Activated naive CD4-positive, alpha-beta T cell treated with anti-CD3 and anti-CD28 coated beads, Interleukin-2, amount 10 ng/mL, durations not matched to agents 5 hours and 36 hours (primary cell): ENCODE measurements at places on chromosomes 16 and 17. TPM values are rescaled to one million over a fixed set of nuclear protein-coding genes. Genes with fewer than 3 reads are reported as not detected.

The CMTM1 gene
- total RNA-seq: 12.2 TPM

The PRSS36 gene
- 2.0 TPM for total RNA-seq

The KRT20 gene
- not detected for total RNA-seq

The ARL17A gene
- total RNA-seq: 26.5 TPM

The ORC6 gene
- total RNA-seq: 26.4 TPM

The NOG gene
- 1.6 TPM for total RNA-seq

The NPIPA2 gene
- 5.2 TPM for total RNA-seq

The CSH1 gene
- not detected for total RNA-seq

The MYH8 gene
- total RNA-seq: not detected

The AOC3 gene
- total RNA-seq: 0.45 TPM

The GPR179 gene
- total RNA-seq: not detected

The RASL10B gene
- total RNA-seq: not detected

The MYCBPAP gene
- total RNA-seq: 11.5 TPM

The CACNG5 gene
- not detected for total RNA-seq

The SRL gene
- total RNA-seq: not detected

The GPRC5C gene
- 1.2 TPM for total RNA-seq

The FBXW10B gene
- 0.25 TPM for total RNA-seq

The FGF11 gene
- total RNA-seq: 21.3 TPM

The FTO gene
- 45.6 TPM for total RNA-seq

The PAQR4 gene
- total RNA-seq: 36.0 TPM

The ITGAL gene
- total RNA-seq: 550 TPM

The ATPAF2 gene
- total RNA-seq: 19.3 TPM

The PPP1R27 gene
- total RNA-seq: not detected

The CCDC78 gene
- 2.1 TPM for total RNA-seq

The HLF gene
- 0.30 TPM for total RNA-seq

The TUBG2 gene
- 8.8 TPM for total RNA-seq

The DDX52 gene
- total RNA-seq: 23.8 TPM
